ENCODE measurements at places on chromosomes 5 and 9.

- DNase-seq = no peak
Observed at GRCh38 chr5:138752341-138752950, 779 bp upstream of the CTNNA1 start.

DNA sequence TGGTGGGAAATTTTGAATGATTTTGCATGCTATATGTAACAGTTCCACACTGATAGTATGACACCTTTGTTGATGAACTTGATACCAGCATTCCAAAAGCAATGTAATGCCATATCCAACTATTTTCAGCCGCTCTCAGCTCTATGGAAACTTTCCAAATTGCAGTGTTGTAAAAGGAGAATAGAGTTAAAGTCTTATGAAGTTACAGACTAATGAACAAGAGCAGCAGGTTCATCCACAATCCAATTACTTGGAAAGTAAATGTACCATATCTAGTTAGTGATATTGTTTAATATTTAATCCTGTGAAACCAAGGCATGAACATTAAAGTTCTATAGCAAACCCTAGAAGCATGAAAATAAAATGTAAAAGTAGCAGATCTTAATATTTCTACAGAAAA is 418.2 kb downstream of the TUSC1 start:
- no peak for DNase-seq

DNA sequence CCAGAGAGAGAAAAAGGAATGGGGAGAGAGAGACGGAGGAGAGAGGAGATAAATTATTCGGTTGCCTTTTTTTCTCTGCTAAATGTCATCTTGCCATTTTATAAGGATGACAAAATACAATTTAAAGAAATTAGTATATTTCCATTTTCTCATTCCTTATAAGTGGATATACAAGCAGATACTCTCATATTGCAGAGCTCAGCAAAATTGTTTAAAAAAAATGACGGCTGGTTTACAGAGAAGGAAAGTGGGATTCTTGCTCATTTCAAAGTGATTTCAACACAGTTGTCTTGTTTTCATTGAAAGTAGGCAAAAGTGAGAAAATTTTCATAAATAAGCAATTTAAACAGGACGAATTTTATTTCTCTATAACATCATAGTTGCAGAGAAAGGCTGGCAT is 641.9 kb upstream of the CDH6 start:
- DNase-seq = no peak

GRCh38 chr5:14004598-14005394 is 60.3 kb upstream of the DNAH5 start:
- DNase-seq = no peak

- no peak for DNase-seq
Observed at GRCh38 chr9:19698960-19699359, 89.9 kb downstream of the SLC24A2 start.

DNA sequence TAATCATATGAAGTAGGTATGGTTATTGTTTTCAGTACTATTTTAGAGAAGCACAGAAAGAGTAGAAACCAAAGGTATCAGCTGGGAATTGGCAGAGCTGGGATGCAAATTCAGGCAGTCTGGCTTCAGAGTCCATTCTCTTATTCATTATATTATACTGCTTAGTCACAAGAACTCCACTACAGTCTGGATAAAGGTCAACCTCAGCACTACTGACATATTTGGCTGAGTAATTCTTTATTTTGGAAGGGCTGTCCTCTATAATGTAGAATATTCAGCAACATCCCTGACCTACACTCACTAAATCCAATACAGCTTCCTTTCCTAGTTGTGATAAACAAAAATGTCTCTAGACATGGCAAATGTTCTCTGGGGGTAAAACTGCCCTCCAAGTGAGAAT is 37.6 kb downstream of the PTGER4 start:
- DNase-seq = no peak

DNA sequence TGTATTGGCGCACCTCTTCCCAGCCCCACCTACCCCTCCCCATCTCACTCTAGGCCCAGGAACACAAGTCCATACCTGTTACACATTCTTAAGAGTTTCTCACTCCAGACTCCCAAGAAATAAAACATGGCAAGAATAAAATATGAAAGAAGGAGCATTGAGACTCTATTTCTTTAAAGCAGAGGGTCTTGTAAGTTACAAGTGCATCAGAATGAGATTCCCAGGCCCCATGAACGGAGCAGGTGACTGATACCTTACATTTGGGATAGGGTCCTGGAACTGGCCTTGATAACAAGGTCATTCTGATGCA is 5.7 kb downstream of the EGR1 start:
- DNase-seq = no peak

GRCh38 chr5:53087171-53087570 is 22.4 kb downstream of the MOCS2 start:
- DNase-seq = no peak

DNA sequence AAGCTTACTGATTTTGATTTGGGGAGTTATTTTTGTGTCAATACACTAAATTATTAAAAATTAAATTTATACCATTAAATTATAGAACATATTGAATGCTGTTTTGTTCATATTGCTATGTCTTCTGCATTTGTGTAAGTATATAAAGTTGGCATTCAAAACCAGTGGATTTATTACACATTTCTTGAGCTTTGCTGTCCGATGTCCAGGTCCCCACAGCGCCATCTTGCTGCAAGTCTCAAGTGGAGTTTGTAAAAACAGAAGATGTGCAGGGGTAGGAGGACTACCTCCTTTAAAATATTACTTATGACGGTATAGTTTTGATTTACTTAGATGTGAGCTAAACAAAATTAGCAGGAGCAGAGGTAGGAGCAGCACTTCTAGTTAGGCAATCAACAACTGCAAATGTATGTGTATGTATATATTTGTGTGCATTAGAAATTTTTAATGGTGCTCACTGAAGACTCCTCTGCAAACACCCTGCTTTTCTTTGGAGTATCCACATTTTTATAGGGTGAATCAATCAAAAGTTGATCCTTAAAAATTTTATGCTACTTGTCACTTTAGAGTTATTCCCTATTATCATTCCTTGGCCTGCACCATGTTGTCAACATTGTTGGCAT is 37.4 kb downstream of the CPEB4 start:
- DNase-seq = no peak

- no peak for DNase-seq
Observed at GRCh38 chr9:76542360-76542759, 83.4 kb downstream of the GCNT1 start.

DNA sequence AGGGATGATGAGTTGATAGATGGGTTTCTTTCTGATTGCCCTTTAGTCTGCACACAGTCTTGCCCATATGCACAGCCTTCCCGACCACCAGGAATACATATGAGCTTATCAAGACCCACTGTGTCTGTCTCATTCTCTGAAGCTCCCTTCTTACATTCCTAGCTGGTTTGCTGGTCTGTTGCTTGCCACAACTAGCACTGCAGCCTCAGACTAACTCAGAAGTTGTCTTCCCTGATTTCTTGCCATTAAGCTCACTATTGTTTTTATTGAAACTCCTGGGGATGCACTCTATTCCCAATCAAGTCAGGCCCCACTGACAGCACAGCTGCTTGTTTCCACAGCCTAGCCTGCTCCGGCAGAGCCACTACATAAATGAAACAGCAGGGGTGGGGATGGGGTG is 97.5 kb downstream of the SAXO1 start:
- DNase-seq = no peak

DNA sequence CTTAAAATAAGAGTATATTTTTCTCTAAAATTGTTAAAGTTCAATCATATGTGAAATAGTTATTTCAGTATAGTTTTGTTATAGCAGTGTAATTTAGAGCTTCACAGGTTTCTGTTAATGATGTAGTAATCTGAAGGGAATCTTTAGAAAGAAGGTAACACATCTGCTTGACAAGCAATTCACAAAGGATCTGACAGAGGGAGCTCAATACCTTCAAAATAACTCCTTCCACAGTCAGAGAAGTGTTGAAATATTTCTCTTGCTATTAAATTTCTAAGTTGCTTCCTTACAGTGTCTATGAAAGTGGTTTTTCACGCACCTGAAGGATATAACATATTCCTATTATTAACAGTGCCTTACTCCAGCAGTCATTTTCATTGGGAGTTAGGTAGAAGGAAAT is 44.9 kb downstream of the SLC25A51 start:
- no peak for DNase-seq

DNA sequence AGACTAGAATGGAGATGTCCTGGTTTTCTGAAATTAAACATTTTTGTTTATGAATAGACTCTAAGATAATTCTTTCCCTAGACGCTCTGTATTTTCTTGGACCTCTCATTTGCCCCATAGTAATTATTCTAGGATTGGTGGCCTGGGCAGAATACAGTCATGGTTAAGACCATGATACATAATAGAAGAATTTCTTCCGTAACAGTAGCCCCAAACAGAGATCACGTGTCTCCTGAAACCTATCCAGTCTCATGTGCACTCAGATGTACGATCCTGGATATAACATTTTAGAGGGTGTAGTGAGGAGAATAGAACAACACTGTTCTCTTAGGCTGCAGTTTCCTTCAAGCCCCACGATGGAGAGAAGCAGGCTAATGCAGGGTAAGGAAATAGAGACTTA is 22.3 kb downstream of the PCDHAC2 start:
- no peak for DNase-seq

DNA sequence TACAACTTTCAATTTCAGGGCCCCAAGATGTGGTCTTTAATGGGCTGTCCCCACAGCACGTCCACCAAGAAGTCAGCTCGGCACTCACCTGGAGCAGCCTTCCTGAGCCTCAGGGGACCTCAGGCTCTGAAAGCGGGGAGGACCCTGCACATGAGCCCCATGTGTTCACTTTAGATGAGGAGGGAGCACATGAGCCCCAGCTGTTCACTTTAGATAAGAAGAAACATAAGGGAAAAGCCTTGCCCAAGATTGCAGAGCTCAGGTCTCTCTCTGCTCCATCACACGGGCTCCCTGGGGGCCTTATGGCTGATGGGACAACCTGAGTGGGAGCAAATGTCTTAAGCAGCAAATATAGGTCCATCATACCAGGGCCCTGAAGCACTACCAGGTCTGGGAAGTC is 56.4 kb downstream of the NIPSNAP3B start:
- DNase-seq = no peak

DNA sequence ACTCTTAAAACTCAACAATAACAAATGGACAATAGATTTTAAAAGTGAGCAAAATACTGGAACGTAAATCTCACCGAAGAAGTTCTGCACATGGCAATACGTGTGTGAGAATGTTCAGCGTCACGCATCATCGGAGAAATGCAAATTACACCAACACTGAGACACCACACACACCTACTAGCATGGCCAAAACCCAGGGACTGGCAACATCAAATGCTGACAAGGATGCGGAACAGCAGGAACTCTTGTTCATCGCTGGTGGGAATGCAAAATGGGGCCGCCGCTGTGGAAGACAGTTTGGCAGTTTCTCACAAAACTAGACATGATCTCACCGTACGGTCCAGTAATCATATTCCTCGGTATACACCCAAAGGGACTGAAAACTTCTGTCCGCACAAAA is 21.6 kb upstream of the CLPTM1L start:
- DNase-seq = no peak

- no peak for DNase-seq
Observed at GRCh38 chr5:16271851-16272250, 92.3 kb upstream of the MARCHF11 start.

DNA sequence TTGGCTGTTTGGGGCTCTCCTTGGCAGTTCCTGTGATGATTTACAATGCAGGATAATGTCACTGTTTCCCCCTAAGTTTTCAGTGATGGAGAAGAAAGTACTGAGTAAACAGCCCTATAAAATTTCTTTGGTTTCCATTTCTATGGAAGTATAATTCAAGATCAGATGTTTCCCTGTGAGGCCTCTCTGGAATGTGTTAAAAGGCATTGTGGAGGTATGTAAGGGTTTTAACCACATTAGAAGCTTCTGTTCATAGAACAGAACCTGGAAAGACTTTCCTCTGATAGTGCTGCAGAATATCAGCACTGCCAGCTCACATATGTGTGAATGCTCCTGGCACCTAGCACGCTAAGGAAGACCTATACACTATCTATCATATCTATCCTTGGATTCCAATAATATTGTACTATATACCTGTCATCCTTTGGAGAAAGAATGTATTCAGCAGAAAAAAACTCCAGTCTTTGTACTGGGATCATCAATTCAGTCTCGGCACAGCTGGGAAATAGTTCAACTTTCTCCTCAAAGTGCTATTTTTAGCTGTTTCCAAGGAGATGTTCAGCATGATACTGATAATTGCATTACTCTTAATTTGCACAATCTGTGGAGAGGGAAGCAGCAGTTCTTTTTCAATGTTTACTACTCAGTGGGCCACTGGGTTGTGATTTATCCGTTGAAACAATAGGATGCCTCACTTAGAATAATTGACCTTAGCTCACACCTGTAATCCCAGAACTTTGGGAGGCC is 21.9 kb downstream of the TTC1 start:
- DNase-seq = no peak

DNA sequence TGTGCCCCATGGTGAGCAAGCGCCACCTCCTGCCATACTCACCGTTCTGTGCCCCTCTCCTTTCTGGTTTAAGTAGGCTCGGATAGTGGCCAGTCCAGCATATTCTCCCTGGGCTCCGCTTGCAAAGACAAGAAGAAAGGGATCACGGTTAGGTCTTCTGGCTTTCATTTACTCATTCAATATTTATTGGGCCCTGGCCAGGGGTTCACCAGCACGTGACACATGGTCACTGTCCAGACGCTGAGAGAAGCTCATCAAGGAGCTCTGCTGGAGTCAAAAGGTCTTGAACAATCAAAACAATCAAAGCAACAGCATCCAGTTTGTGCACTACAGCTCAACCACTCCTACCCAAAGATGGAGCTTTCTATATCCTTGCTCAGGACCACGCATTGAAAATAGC is 80.2 kb downstream of the GLDC start:
- no peak for DNase-seq

DNA sequence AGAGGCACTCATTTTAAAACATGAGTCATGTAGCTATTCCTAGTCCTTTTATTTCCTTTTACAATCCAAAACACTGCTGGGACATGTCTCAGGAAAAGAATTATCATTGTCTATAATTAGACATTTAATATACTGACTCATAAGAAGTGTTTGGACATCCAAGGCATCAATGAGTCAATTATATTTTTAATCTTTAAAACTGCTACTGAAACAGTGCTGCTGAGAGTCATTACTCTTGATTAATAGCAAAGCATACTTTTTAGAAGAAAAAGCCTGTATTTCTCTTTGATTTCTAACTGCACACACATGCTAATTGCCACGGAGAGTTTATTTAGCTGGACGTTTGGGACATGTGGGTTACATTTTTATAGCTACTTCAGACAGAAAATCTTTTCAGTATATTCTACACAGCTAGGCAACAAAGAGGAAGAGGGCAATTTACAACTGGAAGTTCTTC is 1249.0 kb upstream of the CDH18 start:
- DNase-seq = no peak

GRCh38 chr9:14243514-14244042 is 70.4 kb downstream of the NFIB start:
- no peak for DNase-seq

DNA sequence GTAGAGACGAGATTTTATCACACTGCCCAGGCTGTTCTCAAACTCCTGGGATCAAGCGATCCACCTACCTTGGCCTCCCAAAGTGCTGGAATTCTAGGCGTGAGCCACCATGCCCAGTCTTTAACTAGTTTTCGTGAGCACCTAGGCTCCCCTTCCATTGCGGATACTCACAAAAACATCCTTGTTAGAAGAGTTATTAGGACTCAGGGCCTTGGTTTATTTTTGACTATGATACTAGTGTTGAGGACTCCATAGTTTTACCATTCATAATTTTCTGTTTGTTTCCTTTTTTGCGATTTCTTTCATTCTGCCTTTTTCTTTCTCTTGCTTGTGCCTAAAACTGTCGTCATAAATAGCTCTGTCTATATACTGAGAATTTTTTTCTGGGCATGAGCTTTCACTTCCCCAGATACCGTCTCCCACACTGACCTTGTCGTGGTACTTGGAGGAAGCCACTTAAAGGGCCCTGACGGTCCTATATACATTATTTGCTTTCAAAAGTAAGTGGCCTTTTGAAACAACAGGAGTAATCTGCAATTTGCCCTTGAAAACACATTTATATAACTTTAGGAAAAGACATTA is 5.2 kb downstream of the F2R start:
- no peak for DNase-seq

Data from anterior cingulate cortex (tissue), 58 donors.